ENCODE measurements at places on chromosomes 7 and 10. TPM values are rescaled to one million over a fixed set of nuclear protein-coding genes. Genes with fewer than 3 reads are reported as not detected.

The ELFN1 gene
- 3.4 TPM for total RNA-seq

The NYAP1 gene
- 0.08 TPM for total RNA-seq

The MSMB gene
- not detected for total RNA-seq

The ANKRD1 gene
- not detected for total RNA-seq

The PRKG1 gene
- 5.1 TPM for total RNA-seq

The ADARB2 gene
- total RNA-seq: 0.59 TPM

The ARMC3 gene
- total RNA-seq: not detected

The FAM20C gene
- 13.4 TPM for total RNA-seq

The ABCB1 gene
- 20.6 TPM for total RNA-seq

The ELMO1 gene
- 51.5 TPM for total RNA-seq

The HMX3 gene
- not detected for total RNA-seq

The PRKAR2B gene
- 1.6 TPM for total RNA-seq

The SPDYE5 gene
- total RNA-seq: not detected

The COX15 gene
- 25.2 TPM for total RNA-seq

The MYL7 gene
- not detected for total RNA-seq

The OR2A42 gene
- total RNA-seq: not detected

The ZDHHC6 gene
- total RNA-seq: 14.1 TPM

The WNT8B gene
- not detected for total RNA-seq

The DDX21 gene
- 32.3 TPM for total RNA-seq

The FAM25A gene
- not detected for total RNA-seq

The RBP4 gene
- 1,174 TPM for total RNA-seq

The FAM13C gene
- total RNA-seq: 2.1 TPM

The NUTM2E gene
- not detected for total RNA-seq

The CRPPA gene
- 3.7 TPM for total RNA-seq

The TRIM73 gene
- total RNA-seq: 1.7 TPM

The SEMA4G gene
- total RNA-seq: 20.7 TPM

The PRF1 gene
- total RNA-seq: 2.8 TPM

The ACSM6 gene
- total RNA-seq: not detected

The ANXA8L1 gene
- 0.09 TPM for total RNA-seq

The SPDYE1 gene
- not detected for total RNA-seq

The ANKRD7 gene
- not detected for total RNA-seq

The PLPP4 gene
- total RNA-seq: 2.8 TPM

The CDK5 gene
- total RNA-seq: 8.8 TPM

The VSTM4 gene
- total RNA-seq: 1.0 TPM

The MYOZ1 gene
- total RNA-seq: 0.17 TPM

The RASSF4 gene
- total RNA-seq: 26.9 TPM

The PLA2G12B gene
- total RNA-seq: 53.7 TPM

The ATRNL1 gene
- total RNA-seq: 26.9 TPM

Measured in liver (tissue), 10 donors.